Epithelial cell of prostate (primary cell): ENCODE measurements at places on chromosomes 2 and 18.

GRCh38 chr2:229071292-229071976 is 199.7 kb downstream of the PID1 start:
- no peak for DNase-seq

GRCh38 chr2:1717113-1717512 is 27.2 kb downstream of the PXDN start:
- DNase-seq, result peak; percentile 94

- no peak for DNase-seq
These were observed 72.6 kb downstream of the SLC66A2 start for GRCh38 chr18:79878741-79879378.

DNA sequence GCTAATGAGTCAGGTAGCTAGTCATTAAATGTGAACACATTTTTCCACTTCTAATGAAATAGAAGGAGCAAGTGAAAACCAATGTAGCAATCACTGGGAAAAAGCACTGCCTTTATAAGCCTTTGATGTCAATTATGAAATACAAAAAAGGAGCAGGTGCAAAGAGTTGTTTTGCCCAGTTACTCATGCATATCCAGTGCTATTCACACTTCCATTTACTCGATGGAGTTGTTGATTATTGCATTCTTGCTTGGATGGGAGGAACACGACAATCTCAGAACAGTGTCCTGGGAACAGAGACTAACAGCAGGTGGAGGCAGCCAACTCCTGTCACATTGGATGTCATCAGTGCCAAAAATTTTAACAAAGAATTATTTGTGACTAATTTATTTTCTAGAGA is 372.5 kb downstream of the CBLN2 start:
- no peak for DNase-seq

DNA sequence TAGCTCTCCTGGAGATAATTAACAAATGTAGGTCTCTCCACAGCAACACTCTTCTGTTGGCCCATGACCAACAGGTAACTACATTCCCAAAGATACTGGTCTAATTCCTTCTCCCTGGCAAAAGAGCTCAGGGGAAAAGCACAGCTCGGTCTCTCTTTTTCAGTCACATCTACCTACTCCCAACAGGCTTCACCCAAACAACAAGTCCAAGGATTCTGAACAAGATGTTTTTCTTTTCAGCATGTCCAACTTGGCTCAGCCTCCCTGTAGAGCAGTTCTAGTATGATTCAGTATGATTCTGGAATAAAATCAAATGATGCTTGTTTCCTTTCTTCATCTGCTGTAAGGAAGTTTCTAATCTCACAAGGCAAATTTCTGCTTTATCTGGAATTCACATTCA is 1704.8 kb upstream of the PIK3C3 start:
- no peak for DNase-seq

- no peak for DNase-seq
These were observed 167.3 kb upstream of the SKOR2 start for GRCh38 chr18:47418746-47419145.

GRCh38 chr2:48112911-48113680 is 206.8 kb upstream of the FBXO11 start:
- peak; percentile 55 for DNase-seq

- no peak for DNase-seq
These were observed 98.2 kb upstream of the LCLAT1 start for GRCh38 chr2:30348825-30349224.

DNA sequence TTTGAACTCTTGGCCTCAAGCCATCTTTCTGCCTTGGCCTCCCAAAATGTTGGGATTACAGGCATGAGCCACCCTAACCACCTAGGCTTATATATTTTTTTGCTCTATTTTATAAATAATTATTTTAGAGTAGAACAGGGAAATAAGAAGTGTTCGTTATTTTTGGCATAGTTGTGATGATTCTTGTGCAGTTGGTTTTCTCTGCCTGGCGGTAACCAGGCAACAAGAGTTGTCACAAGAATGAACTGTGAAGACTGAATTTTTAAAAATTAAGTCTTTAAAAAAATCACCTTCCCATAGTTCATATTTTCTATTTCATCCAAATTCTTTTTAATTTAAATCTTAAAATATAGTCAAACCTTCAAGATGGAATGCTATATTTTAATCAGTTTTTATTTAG is 310.2 kb downstream of the ARL6IP6 start:
- DNase-seq, result no peak

DNA sequence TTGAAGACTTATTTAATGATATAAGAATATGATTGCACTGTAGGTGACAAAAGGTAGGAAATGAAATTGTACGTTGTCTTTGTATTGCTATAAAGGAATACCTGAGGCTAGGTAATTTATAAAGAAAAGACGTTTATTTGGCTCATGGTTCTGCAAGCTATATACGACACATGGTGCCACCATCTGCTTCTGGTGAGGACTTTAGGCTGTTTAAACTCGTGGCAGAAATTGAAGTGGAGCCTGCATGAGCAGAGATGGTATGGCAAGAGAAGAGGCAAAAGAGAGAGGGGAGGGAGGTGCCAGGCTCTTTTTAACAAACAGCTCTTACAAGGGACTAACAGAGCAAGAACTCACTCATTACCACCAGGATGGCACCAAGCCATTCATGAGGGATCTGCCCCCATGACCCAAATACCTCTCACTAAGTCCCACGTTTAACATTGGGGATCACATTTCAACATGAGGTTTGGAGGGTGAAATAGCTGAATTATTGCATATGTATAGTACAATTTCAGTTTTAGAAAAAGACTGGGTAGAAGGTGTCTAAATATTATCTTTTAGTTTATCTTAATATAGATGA is 86.8 kb downstream of the GULP1 start:
- no peak for DNase-seq

DNA sequence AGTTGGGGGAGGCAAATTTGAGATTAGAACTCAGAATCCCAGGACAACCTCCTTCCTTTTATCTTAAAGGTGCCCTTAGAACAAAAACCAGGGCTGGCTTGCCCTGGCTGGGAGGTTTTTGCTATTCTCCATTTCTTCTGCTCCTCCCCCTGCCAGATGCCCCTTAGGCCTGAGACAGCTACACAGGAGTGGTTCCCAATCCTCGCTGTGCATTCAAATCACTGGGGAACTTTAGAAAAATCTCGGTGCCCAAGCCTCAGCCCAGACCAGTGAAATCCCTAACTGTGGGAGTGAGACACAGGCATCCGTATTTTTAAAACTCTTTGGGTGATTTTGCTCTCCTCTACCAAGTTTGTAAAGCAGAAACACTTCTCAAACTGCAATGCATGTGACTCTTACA is 38.8 kb downstream of the LBH start:
- DNase-seq, result no peak

GRCh38 chr2:234304950-234305349 is 191.9 kb downstream of the ARL4C start:
- DNase-seq, result no peak

DNA sequence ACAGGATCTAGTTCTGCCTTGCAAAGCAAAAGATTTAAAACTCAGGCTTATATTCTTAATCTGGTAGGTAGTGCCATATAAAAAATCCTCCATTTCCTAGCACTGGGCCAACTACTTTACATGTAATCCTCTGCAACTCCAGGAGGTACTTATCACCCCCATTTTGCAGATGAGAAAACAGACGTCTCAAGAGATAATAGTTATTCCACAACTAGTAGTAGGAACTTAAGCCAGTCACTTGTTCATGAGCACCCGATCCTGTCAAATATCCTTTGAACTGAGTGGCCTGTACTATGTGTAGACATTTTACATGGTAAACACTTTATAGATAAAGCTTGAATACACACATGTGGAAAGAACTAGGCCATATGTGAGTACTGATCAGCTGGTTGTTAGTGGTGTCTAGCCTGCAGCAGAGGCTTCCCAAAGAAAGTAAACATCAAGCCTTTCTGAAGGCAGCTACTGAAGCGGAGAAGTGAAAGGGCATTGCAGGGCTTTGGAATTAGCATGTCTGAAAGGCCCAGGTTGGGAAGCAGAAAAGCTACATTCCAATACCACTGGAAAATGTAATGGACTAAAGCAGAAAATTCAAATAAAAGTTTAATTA is 48.0 kb downstream of the NAB1 start:
- DNase-seq, result no peak

DNA sequence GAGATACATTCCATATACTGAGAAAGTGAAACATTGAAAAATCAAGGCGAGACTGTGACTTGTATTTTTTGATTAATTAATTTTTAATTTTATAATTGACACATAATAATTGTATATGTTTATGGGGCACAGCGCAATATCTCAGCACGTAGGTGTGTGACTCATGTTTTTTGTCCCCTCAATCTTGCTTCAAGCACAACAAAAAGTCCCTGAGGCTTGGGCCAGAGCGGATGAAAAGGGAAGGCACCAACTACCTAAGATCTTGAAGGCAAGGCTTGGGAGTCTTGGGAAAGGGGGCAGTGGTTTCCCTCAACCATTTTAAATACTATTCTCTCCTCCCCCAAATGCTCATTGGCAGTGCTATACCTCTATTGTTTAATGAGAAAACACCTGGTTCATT is 9.9 kb downstream of the SGPP2 start:
- no peak for DNase-seq

DNA sequence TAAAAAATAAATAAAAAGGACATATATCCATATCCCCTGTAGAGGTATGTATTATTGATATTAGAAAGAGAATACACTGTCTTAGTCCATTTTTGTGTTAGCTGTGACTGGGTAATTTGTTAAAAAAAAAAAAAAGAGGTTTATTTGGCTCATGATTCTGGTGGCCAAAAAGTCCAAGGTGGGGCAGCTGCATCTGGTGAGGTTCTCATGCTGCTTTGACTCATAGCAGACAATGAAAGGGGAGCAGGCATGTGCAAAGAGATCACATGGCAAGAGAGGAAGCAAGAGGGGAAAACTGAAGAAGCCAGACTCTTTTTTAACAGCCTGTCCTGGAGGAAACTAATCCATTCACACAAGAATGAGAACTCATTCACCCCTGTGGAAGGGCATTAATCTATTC is 101.6 kb upstream of the MAP4K3 start:
- DNase-seq, result no peak

- no peak for DNase-seq
These were observed 112.2 kb upstream of the TPO start for GRCh38 chr2:1301056-1301455.

- DNase-seq, result no peak
These were observed 202.5 kb downstream of the CTNNA2 start for GRCh38 chr2:79715338-79715737.

GRCh38 chr2:36706021-36706876 is 9.7 kb downstream of the VIT start:
- no peak for DNase-seq

DNA sequence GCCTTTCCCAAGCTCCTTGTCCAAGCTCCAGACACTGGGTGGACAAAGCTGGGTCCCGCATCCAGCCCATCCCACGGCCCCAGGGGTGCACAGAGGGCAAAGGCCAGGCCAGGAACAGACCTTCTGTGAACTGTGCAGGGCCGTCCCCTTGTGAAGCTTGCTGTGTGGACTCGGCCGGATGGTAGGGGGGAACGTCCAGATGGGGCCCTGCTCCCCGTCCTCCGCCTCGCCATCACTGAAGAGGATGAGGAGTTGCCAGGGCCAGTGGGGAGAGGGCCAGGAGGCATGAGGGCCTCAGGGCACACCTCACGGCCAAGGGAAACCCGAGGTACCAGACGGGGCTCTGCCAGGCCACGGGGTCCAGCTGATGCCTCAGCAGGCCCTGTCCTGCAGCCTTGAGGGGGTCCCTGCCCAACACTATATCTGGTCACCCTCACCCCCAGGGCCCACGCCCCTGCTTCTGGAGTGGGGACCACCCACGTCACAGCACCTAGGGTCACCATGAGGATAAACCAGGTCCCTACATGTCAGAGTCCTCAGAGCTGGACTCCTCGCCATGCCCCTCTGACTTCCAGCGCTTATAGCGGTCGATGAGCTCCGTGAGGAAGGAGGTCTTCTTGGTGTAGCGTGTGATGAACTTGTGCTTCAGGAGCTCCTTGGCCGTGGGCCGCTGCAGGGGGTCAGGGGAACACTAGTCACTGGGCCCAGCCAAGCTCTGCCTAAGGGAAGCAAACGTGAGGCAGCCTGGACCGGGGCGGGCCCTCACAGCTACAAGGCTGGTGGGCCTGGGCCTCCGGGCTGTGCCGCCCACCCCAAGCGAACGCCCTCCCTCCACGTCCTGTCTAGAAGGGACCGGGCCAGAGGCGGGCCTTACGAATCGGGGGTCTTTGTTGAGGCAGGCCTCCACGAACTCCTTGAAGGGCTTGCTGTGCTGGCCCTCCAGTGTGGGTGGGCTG is 10.0 kb downstream of the STK25 start:
- no peak for DNase-seq

DNA sequence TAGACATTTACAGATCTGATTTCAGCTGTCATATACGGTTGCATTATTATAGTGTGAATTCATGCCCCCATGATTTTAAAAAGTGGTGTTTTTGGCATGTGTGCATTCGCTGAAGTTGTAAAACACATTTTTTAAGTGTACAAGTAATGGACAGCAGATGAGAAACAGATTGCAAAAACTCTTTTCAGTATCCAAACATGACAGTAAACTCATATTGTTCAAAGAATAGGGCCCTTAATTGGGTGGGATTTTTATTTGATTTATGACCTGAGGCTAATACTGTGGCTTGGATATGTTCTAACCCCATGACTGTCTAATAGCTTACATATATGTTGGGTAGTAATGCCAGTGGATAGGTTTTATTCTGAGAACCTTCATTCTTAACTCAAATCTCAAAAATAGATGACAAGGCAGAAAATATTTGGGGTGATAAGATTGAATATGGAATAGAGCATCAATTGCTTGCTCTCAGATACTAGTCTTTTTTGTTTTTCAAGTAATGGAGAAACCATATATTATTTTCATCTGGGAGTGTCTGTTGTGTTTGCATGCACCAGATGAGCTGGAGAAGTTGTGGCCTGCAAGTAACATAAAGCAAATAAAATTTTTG is 118.6 kb downstream of the PARD3B start:
- DNase-seq, result no peak

- no peak for DNase-seq
These were observed 10.5 kb upstream of the TOGARAM2 start for GRCh38 chr2:28970464-28971160.

GRCh38 chr2:168192839-168193616 is 54.4 kb downstream of the STK39 start:
- no peak for DNase-seq

- DNase-seq, result no peak
These were observed 92.8 kb upstream of the MAP4K3 start for GRCh38 chr2:39529836-39530235.

DNA sequence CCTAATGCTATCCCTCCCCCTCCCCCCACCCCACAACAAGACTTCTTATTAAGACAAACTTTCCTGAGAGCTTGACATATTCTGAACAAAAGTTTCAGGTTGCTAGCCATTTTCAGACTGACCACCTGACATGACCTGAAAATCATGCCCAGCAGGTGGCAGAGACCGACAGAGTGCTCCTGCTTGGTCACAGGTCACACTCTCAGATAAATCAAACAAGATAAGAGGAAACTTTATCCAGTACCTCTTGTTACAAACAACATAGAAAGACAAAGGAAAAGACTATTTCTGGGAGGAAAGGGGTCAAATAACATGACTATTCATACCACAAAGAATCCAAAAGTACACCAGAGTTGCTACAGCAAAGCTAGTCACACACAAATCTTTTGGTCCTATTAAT is 107.4 kb downstream of the TMEM200C start:
- DNase-seq, result no peak

GRCh38 chr2:79292239-79292957 is 132.8 kb upstream of the REG3A start:
- no peak for DNase-seq
